Activated gamma-delta T cell treated with anti-CD3 and anti-CD28 coated beads, Interleukin-2, amount 50 U/mL, for 16 hours (primary cell): ENCODE measurements at places on chromosomes 12 and 14.

DNA sequence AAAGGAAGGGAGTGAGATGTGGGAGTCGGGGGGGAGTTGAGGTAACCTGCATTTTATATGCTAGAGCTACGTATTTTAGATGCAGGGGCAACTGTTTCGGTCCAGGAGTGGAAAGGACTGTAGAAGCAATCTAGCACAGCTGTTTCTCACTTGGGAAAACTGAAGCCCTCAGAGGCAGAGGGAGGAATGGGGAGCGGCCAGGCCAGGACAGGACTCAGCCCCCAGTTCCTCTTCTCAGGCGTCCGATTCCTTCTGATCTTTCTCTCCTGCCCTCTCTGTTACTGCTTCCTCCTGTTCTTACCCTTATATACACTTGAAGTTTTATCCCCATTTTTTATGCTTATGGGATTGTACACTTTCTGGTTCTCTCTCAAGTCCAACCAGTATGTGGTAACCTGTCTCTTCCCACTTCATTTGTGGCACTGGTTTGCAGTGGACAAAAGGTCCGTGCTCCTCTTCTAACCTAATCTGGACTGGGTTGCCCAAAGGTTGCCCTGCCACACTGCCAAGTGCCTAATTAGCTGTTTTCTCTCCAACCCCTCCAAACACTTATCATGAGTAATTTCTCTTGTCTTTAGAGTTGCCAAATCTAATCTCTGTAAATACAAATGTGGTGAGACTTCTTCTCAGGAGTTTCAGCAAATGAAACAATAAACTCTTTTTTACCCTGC lies 16.2 kb downstream of the LPCAT3 start:
- no peak for DNase-seq

DNA sequence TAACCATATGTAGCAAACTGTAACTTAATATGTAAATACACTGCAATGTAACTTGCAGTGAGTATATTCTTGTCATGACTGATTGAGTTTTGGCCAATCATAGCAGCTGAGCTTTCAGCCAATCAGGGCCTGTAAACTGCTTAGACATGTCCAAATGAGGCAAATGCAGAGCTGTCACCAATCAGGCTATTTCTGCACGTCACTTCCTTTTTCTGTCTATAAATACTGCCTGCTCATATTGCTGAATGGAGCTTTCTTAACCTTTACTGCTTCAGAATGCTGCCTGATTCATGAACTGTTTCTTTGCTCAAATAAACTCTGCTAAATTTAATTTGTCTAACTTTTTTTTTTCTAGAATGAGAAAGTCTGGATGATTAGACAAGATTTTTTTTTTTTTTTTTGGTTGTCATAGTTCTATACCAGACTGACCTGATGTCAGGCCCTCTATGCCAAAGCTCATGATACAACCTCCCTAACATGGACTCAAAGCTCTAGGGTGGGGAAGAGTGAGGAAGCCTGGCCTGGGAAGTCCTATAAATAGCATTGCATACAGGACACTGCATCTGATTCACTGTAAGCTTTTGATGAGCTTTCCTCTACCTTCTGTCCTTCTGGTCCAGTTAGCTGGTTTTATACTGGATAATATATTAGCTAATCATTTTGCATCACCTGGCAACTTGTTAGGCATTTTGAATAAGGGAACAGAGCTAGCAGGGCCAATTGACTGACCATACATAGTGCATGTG lies 12.0 kb downstream of the MGP start:
- no peak for DNase-seq

- DNase-seq, result no peak
Measured at GRCh38 chr12:120775862-120776552, 50.4 kb downstream of the ACADS start.

DNA sequence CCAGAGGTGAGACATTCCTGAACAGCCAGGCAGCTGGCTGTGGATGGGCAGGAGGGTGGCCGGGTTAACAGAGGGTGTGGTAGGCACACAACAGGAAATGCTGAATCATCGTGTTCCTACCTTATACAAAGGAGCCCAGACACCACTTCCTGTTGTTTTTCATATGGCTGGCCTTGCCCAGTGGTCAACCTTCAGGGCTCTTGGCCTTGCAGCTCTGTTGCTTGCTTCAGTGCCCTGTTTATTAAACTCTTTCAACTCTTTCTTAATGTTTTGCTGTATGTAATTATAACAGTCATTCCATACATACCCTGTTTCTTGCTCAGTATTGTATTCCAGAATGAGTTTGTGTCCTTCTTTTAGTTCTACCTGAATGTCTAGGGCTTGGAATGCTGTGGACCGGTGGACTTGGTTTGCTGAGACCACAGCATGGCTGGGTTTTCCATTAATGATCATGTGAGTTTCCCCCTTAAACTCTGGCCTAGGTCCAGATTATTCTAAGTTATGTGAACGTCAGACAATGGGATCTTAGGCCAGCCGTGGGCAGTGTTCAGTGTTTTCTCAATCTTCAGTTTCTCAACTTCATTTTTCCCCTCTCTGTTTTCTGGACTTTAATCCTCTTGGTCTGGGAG lies 11.9 kb downstream of the CFAP54 start:
- DNase-seq, result no peak

DNA sequence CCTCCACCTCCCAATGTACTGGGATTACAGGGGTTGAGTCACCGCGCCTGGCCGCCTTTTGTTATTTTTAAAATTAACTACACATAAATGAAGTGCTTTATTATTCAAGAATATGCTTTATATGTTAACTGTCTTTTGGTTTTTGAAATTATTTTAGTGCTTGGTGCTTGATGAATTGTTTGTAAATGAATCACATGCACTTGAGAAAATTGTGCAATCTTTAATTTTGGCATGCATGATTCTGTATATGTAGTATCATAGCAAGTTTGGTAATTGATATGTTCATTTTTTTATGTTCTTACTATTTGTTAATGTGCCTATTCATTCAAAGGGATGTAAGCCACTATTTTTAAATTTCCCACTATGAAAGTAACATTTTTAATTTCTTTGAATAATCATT lies 440.9 kb downstream of the NAV3 start:
- no peak for DNase-seq

- no peak for DNase-seq
Measured at GRCh38 chr12:96343347-96343954, 56.8 kb downstream of the CDK17 start.

- DNase-seq, result no peak
Measured at GRCh38 chr12:78698747-78699146, 165.8 kb upstream of the SYT1 start.

- no peak for DNase-seq
Measured at GRCh38 chr14:41521891-41522290, 84.8 kb upstream of the LRFN5 start.

- no peak for DNase-seq
Measured at GRCh38 chr12:83826112-83826511, 1086.5 kb downstream of the SLC6A15 start.

- DNase-seq, result no peak
Measured at GRCh38 chr12:106601031-106601430, 18.2 kb downstream of the RFX4 start.

DNA sequence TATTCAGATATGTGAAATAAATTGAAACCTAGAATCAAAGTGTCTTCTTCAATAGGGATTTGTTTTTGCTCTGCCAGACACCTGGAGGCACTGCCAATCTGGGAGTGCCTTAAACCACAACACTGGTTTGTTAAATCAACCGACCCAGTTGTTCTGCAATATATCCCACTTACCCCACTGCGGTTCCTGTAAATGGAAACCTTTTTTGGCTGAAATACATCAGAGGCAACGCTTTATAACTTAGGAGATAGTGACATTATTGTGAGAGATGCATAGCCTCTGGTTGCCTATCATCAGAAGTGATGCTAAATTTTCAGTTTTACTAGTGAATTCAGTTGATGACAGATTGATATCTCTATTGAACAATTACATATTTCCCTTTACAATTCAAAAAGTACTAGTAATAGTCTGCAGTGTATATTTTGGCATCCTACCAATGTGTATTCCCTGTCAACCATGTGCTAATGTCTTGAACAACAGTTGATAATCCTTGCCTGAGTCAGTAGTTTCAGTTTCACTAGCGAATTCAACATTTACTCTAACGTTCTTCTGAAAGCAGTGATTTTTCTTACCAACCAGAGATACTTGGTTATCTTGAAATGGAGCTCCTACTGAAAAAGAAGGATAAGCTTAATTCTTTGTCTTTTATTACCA lies 30.5 kb downstream of the PPP2R5C start:
- no peak for DNase-seq

- DNase-seq, result no peak
Measured at GRCh38 chr12:59619461-59620240, 23.8 kb downstream of the SLC16A7 start.

DNA sequence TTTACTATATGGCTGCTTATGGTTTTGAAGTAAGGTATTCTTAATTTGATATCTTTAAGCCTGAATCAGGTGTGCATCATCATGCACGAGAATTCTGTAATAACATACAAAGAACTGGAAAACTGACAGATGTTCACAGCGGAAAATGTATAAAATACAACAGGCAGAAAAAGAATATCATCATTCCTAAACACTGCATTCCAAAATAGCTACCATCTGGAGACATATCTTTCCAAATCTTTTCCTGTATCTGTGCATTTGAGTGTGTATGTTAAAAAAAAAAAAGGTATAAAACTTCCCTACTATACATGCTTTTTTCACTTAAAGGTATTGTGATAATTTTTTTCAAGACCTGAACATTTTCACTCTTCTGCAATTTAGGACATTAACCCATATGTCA lies 13.7 kb downstream of the PTPRO start:
- no peak for DNase-seq

DNA sequence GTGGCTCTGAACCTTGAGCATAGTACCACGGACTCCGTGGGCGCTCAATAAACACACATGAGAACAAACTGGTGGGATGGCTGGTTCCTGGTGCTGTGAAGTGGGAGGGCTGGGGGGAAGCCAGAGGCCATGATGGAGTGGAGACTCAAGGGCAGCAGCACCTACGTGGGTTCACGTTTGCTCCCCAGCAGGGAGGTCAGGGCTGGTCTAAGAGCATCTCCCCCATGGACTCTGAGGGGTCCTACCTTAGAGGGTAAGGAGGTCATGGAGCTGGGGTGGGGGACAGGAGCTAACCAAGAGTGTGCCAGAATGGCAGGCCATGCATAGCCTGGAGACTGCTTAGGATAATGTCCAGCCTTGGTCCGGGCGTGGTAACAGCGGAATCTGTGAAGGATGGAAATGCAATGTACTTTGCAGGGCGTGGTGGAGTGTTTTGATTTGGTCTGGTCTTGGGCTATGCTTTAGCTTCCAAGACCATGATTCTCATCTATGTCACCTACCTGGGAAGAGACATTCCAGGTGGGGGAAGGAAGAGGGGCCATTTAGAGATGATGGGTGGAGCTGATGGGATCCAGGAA lies 103.0 kb downstream of the PRMT8 start:
- no peak for DNase-seq

DNA sequence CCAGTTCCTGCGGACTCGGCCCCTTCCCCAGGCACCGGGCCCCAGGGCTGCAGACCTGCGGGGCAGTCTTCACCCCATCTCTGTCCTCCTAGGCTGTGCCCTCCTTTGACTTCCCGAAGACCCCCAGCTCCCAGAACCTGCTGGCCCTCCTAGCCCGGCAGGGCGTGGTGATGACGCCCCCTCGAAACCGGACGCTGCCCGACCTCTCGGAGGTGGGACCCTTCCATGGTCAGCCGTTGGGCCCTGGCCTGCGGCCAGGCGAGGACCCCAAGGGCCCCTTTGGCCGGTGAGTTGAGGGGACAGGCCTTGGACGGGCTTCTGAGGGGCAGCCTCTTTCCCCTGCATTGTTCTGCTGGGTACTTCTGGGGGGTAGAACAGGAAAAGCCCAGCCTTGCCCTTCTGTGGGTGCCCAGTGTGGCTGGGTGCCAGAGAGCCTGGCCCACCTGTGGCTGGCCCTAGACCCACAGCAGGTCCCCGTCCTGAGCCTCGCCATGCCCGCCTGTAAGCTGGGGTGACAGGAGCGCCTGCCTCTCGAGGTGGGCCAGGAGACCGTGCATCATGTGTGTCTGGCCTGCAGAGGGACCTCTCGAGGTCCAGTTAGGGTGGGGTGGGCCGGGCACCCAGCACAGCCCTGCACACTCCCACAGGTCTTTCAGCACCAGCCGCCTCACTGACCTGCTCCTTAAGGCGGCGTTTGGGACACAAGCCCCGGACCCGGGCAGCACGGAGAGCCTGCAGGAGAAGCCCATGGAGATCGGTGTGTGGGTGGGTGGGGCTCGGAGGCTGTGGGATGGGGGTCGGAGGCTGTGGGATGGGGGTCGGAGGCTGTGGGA lies 12.6 kb upstream of the PUS1 start:
- no peak for DNase-seq

DNA sequence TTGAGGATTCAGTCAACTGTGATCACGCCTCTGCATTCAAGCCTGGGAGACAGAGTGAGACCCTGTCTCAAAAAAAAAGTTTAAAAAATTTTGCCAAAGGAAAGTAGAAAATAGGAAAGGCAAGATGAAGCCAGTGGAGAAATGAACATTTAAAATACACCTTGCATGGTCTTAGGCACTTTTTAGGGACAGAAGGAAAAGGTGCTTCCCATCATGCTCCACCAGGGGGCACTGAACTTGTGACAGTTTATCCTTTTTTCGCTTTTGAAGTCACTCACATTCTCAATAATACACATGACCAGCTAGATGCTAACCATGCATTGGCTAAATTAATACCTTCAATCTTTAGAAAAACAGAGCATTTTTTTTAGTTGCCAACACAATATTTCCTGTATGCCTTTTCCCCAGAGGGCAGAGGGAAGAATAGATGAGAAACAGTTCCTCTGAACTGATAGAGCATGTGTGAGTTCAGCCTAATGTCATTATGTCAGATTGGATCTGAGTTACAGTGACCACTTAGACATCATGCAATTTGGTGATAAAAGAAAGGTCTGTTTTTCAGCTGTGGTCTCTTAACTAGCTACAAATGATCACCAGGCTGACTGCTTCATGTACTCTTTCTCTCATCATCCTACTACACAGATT lies 221.8 kb upstream of the SSTR1 start:
- peak; percentile 12 for DNase-seq

GRCh38 chr12:78149459-78149858 lies 318.8 kb downstream of the NAV3 start:
- no peak for DNase-seq

- no peak for DNase-seq
Measured at GRCh38 chr14:95471016-95471415, 45.4 kb downstream of the SYNE3 start.
